ENCODE measurements at places on chromosomes 16 and 17.

DNA sequence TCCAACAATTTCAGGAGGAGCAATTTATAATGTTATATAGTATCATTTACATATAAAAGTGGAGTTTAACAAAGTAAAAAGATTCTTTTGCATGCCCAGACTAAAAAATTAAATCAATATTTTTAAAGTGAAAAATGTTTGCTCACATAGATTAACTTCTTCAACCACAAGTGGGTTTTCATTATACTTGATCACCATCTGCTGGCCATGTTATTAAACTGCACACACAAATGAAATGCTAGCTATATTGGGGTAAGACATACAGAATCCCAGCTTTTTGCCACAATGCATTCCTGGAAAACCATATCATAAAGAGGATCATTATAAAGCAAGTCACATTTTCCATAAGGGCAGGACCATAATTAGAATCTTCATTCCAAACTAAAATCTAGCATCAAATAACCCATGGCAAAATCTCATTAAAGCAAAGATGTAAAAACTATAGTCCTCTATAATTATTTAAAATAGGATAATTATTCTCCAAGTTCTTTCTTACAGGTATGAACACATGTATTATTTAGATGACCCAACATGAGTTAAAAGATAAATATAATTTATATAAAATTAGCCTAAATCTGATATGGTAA lies 26.3 kb downstream of the CEP112 start:
- DNase-seq, result peak; percentile 38

- DNase-seq, result no peak
Measured at GRCh38 chr17:1979182-1979985, 45.8 kb downstream of the RTN4RL1 start.

DNA sequence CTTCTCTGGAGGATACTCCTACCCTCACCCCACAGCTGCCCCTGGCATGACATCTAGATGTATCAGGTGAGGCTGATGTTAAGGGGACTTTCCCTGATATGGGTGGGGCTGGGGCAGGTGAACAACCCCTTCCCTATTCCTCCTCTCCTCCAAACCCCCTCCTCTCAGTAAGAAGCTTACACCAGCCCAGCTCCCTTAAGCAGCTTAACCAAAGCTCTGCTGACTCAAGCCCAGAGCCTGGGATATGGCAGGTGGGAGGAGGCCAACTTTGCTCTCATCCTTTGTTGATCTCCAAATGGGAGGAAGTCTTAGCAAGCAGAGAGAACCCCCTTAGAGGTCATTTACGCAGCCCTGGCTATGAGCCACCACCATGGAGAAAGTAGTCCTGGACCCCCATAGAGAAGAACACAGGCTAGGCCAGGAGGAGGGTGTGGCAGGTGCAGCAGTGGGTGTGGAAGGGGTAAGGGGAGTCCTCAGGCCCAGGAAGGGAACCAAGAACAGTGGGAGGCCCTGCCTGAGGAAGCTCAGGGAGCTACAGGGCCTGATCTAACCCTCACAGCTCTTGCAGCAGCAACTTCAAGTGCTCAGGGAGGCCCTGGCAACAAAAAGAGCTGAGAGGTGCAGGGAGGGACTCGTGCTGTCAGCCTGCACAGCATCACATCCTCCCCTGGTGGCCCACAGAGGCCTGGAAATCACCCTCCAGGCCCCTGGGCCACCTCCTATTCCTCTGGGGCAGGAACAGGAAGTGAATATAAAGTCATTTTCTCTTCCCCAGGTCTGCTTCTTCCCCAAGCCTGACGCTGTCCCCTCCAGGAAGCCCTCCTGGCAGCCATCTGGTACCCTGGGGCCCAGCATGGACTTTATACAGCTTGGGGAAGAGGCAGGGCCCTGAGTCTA lies 2.9 kb downstream of the UNC119 start:
- no peak for DNase-seq

GRCh38 chr17:78922816-78923498 lies 2.2 kb downstream of the TIMP2 start:
- no peak for DNase-seq

DNA sequence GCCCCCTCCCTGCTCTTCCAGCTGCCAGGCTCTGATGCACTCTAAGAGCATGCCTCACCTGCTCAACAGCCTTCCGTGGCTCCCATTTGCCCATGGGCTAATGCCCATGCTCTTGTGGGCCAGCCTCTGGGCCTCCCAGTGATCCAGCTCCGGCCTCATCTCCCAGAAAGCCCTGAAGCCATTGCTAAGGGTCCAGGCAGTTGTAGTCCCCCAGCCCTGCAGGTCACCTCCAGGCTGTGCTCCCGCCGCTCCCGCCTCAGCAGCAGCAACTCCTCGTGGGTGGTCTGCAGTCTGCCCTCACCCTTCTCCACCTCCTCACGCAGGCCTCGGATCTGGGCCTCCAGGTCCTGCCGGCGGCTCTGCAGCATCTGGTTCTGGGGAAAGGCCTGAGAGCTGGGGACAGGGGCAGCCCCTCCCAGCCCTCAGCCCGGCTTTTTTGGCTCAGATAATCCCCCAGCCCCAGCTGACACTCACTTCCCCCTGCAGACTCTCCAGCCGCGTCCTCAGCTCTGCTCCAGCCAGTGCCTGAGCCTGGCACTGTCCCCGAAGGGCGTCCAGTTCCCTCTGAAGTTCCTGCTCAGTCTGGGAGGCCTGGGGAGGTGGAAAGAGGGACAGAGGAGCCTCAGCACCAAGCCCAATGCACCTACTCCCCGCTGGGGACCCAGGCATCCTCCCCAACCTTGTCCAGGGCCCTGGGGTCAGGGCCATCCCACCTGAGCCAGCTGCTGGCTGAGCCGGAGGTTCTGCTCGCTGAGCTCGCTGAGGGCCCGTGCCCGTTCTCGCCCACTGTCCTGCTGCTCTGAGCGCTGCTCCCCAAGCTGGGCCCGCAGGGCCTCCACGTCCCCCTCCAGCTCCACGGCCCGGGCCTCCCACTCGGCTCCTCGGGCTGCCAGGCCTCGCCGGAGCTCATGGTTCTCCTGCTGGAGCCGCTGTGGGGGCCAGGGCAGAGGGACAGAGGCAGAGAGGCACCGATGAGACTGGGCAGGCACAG lies 6.2 kb downstream of the BICDL2 start:
- DNase-seq, result no peak

DNA sequence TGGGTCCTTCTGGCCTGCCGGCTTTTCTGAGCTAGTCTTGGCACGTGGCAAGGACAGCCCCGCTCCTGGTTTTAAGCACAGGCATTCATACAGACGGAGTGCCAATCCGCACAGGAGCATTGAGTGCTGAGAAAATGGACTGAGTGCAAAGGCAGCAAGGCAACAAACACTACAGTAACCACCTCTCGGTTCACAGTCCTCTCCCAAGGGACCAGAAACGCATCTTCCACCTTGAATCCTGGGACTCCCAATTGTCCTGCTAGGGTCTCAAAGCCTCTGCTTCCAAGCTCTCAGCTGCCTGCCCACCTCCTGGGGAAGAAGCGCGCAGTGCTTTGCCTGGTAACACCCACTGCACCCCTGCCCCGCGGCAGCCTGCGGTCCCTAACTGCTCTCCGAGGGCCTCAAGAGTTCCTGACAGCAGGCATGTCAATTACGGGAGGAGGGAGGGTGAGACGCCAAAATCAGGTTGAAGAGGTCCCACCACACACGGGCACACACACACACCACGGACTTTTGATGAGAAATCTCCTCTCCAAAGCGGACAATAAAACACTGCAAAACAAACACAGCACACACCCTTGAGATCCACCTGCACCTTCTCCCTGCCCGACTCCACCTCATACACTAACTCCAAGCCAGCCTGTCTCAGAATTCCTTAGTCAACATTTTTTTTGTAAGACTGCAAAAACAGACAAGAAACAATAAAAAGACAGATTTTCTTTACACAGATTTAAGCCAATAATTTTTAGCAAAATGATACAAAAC lies 15.0 kb downstream of the SLC16A3 start:
- DNase-seq, result no peak

- no peak for DNase-seq
Measured at GRCh38 chr17:8611619-8612298, 18.8 kb downstream of the MYH10 start.

DNA sequence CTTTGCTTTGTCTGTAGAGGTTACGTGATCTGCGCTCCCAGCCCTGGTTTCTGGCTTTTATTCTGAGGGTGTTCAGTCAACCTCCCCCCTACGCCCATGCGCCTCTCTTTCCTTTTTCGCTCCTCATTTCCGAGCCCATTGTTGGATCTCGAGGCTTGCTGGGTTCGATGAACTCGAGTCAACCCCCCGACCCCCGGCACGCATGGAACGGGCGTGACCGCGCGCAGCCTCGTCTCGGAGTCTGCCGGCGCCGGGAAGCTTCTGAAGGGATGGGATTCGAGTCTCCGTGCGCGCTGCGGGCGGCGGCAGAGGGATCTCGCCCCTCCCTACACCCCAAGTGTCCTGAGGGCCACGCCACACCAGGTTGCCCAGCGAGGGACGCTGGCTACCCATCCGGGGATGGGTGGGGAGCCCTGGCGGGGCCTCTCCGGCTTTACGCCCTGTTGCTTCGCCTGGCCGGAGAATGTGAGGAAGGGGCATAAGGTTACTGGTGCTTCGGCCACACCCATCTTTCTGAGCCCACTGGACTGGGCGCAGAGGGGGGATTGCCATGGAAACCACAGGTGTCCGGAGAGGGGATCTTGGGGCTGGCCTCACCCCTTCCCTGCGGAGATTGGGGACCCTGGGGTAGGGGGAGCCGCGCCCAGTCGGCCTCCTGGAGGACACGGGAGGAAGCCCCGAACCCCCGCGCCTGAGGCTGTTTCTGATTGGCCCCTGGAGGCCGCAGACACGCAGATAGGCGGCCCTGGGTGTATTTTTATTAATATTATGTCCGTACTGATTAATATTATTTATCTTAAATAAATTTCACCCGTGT lies 1.8 kb downstream of the MAPT start:
- DNase-seq, result no peak

- peak; percentile 54 for DNase-seq
Measured at GRCh38 chr16:86994651-86995171, 322.5 kb downstream of the C16orf95 start.

- no peak for DNase-seq
Measured at GRCh38 chr16:20504418-20504817, 53.1 kb downstream of the ACSM2A start.
